ENCODE measurements at places on chromosomes 7 and 10.

GRCh38 chr7:68348401-68348800 is 1249.9 kb upstream of the AUTS2 start:
- no peak for DNase-seq

DNA sequence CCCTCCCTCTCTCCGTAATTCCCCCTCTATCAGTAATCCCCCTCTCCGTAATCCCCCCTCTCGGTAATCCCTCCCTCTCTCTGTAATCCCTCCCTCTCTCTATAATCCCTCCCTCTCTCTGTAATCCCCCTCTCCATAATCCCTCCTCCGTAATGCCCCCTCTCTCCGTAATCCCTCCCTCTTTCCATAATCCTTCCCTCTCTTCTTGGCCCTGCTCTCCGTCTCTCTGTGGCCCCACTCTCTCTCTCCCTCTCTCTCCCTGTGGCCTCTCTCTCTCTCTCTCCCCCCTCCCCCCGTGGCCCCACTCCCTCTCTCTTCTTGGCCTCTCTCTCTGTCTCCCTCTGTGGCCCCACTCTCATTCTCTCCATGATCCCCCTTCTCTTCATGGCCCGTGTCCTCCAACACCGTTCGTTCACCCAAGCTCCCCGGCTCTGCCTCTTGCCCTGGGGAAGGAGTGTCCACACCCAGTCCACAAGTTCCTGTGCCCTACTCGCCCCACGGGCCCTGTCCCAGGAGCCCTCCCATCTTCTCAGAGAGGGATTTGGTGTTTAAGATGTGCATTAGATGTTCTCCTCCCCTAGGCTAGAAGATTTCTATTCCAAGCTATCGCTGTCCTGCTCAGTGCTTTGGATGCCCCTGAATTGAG is 19.8 kb downstream of the SHH start:
- no peak for DNase-seq

- DNase-seq, result no peak
Observed at GRCh38 chr7:47685151-47685550, 103.2 kb upstream of the TNS3 start.

GRCh38 chr10:49269523-49269922 is 29.4 kb upstream of the C10orf71 start:
- DNase-seq, result no peak

- no peak for DNase-seq
Observed at GRCh38 chr7:133234961-133235875, 17.7 kb upstream of the EXOC4 start.

DNA sequence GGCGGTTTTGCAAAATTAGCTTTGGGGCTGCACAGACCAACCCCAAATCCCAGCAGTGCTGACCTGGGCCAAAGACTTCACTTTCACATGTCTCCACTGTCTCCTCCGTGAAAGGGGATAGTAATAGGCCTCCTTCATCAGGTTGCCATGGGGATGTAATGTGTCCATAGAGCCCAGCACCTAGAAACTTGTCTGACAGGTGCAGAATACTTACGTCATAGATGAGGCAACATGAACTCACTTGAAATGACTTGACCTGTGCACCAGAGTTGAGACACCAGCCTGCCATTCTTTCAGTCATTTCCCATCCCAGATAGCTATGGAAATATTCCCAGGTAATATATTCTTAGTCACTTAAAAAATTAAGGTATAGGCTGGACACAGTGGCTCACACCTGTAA is 94.2 kb downstream of the INSYN2A start:
- DNase-seq, result no peak

- no peak for DNase-seq
Observed at GRCh38 chr10:8311526-8312070, 257.1 kb downstream of the GATA3 start.

GRCh38 chr7:22325671-22326070 is 31.3 kb downstream of the RAPGEF5 start:
- DNase-seq, result no peak

DNA sequence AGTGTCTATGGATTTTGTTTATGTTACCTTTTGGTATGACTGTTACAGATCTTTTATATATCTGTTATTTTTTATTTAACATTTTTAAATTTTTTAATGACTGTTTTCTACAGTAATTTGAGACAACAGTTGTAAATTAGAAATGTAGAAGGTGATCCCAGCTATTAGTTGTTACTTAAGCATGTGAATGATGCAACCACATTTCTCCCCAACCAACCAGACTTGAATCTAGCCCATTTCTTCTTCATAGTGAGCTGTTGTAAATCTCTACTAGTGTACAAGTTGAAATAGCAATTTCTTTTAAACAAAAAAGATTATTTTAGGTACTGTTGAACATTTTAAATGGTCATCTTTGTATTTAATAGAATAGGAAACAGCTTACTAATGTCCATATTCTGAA is 18.0 kb downstream of the TMEM106B start:
- no peak for DNase-seq

DNA sequence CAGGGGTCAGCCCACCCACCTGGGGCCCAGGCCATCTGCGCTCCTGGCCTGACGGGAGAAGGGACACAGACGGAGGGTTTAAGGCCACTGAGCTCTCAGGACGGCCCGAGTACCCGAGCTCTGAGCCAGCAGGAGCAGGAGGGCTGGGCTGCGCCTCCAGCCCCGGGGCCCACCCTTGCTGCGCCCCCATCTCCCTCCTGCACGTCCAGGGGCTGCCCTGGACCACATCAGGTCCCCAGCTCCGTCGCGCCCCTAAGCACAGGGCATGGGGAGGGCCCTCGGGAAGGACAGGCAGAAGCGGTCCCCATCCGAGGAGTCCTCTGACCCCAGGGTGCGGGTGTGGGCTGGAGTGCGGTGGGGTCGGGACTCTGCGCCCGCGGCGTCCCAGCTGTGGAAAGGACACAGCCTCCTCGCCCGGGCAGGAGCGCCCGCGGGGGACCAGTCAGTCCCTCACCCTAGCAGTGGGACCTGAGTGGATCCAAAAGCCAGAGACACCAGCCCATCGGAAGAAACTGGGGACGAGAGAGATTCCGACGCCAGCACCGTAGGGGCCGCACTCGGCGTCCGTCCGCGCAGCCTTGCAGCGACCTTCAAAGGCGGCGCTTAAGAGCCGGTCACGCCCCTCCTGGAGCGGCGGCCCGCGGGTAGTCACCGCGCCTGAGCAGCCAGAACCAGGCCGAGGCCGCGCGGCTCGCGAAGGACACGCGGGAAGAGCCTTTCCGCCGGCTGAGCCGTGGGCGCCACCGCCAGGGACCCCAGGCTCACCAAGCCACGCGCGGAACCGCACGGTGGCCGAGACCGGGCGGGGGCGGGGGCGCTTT is 15.9 kb downstream of the CAMK2B start:
- DNase-seq, result peak; percentile 48

GRCh38 chr10:103717341-103718246 is 137.8 kb downstream of the SH3PXD2A start:
- DNase-seq, result no peak
